CD4-positive, alpha-beta T cell treated with Interleukin-17A for 1 hour (primary cell): ENCODE measurements at places on chromosomes 3 and 15.

- no peak for DNase-seq
Measured at GRCh38 chr3:129746629-129747028, 140.2 kb upstream of the PLXND1 start.

- DNase-seq = no peak
Measured at GRCh38 chr3:134762016-134762415, 33.0 kb upstream of the EPHB1 start.

DNA sequence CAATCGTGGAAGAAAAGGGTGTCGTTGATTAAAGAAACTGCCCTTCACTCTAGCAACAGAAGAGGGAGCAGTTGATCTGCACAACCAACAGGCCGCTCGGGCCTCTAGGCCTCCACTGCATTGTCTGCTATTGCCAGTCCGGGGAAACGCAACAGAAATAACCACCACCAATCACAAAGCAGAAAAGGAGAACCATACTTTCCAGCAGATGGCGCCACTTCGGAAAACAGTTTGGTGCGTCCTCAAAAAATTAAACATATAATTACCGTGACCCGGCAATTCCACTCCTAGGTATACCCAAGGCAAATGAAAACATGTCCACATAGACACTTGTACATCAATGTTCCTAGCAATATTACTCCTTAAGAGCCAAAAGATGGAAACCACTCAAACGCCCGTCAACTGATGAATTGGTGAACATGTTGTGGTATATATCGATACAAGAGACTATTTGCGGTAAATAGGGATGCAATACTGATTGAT, 154.1 kb downstream of the TJP1 start:
- DNase-seq = no peak

GRCh38 chr15:60079210-60079609, 75.1 kb downstream of the FOXB1 start:
- no peak for DNase-seq

DNA sequence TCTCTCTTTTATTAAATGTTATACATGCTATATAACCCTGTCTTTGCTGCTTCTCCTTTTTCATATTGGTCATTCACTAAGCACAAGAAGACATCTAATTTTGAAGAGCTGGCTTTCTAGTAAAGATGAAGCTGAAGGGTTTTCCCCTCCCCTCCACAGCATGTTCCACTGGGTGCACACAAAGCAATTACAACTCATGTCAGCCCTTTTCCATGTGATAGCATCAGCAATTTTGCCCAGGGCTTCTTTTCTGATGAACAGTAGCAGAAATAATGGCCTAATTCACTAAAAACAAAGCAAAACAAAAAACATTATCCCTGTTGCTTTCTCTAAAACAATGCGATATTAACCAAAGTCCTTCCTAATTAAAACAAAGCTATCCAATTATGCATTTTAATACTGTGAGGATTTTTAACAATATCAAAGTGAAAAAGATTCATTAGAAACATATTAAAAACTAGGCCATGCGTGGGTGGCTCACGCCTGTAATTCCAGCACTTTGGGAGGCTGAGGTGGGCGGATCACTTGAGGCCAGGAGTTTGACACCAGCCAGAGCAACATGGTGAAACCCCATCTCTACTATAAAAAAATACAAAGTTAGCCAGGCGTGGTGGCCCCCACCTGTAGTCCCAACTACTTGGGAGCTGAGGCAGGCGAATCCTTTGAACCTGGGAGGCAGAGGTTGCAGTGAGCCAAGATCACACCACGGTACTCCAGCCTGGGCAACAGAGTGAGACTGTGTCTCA, 12.2 kb upstream of the PIK3R4 start:
- no peak for DNase-seq

- DNase-seq = no peak
Measured at GRCh38 chr15:81025721-81026370, 25.1 kb downstream of the TLNRD1 start.

- DNase-seq = no peak
Measured at GRCh38 chr15:84582583-84583157, 18.1 kb upstream of the ZSCAN2 start.

- DNase-seq = no peak
Measured at GRCh38 chr3:149908424-149908957, 62.2 kb downstream of the PFN2 start.

- DNase-seq = no peak
Measured at GRCh38 chr15:20106026-20106425, 435.6 kb downstream of the GOLGA6L6 start.

- DNase-seq = no peak
Measured at GRCh38 chr3:14403619-14404155, 1.3 kb downstream of the SLC6A6 start.

DNA sequence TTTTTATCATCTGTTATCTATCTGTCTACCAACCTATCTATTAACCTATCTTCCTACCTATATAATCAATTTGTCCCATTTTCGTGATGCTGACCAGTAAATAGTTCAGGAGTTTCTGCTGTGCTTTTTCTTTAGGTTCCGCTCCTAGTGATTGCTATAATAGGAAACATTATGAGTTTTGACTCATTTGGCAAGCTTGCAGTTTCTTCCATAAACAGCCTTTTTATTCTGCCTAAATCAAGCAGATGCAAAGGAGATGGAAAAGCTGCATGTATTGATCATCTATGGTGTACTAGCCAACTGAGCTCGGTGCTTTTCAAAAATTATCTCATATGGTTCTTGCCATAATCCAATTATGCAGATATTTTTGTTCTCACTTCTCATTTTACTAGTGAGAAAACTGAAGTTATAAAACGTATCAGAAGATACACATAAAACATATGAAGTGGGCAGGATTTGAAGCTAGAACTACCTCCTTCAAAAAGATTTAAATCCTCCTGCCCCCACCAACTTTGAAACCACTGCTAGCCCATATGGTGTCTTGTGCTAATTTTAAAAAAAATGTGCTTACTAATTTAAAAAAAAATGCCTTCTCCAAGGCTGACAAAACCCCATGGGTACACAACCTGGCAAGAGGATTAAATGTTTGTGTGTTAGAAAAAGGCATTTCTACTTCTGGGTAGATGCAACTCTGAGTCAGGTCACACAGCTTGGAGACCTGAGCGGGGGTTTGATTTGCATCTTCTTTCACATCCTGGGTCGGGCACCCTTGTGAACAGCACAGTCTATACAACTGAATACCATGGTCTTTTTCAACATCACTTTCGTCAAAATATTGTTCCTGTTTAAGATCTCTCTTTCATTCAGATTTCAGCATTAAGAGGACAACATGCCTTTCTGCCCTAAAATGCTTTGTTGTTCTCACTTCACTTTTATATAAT, 267.0 kb downstream of the CHL1 start:
- DNase-seq = no peak

DNA sequence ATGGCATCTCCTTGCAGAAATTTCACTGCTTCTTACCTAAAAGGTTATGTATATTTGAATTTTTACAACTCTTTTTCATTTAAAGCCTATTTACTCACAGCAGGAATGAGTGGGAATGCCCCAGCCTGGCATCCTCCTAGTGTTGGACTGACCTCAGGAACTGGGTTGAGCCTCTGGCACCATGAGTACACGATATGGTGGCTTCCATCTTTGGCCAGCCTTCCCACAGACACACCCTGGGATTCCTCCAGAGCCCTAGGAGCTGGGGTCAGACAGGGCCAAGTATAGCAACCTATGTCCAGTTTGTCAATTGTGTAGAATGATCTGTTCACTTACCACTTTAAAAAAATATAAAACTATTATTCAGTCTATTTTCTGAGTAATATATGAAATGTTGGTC, 57.2 kb upstream of the HEG1 start:
- no peak for DNase-seq

DNA sequence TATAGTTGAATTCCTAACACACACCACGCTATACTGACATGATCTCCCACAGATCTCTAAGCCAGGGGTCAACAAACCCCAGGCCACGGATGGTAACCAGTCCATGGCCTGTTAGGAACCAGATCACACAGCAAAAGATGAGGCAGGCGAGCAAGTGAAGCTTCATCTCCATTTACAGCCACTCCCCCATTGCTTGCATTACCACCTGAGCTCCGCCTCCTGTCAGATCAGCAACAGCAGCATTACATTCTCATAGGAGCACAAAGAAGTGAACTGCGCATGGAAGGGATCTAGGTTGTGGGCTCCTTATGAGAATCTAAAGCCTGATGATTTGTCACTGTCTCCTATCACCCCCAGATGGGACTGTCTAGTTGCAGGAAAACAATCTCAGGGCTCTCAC, 2.7 kb downstream of the PDCD7 start:
- no peak for DNase-seq

DNA sequence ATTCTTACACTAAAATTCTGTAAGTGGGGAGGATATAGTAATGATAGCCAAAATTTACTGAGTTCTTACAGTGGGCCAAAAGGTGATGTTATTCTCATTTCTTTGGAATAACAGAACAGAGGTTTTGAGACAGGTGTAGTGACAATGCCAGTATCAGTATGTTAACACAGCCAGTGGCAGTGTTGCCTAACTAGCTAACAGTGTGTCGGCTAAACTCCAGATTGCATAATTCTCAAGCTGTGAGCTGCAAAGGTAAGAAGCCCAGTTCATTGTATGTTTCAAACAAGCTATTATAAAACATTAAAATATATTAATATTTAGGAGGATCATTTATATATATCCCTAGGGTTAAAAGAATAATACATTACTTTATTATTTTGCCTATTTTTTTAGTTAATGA, 920 bp downstream of the SLC15A2 start:
- no peak for DNase-seq

DNA sequence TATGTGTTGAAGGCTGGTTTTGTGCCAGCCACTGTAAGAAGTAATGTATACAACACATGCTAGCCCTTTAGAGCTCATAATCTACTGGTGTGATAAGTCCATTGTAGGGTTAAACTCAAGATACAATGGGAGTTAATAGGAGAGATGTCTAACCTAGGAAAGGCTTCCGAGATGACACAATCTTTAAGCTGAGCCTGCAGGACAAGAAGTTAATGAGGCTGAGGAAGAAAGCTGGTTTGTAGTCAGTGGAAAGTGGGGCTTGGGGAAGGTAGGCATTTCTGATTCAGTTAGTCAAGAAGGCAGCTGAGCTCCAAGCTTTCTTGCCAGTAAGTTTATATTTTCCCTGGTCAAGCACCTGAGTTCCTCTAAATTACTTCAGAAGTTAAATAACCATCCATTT, 83.0 kb upstream of the TGFBR2 start:
- DNase-seq = no peak
